ENCODE measurements at places on chromosomes 16 and 17. TPM values are rescaled to one million over a fixed set of nuclear protein-coding genes. Genes with fewer than 3 reads are reported as not detected.

DBNDD1 gene
- 77.8 TPM for total RNA-seq

G6PC1 gene
- total RNA-seq = not detected

GP1BA gene
- total RNA-seq = 0.47 TPM

KRT9 gene
- not detected for total RNA-seq

CLEC3A gene
- not detected for total RNA-seq

- H3K27ac ChIP-seq = no peak overlapping the region
- H3K27me3 ChIP-seq = peaks cover 2% of the 10 kb centered on the region
- H3K36me3 ChIP-seq = peaks cover 2% of the 10 kb centered on the region
- H3K4me1 ChIP-seq = peaks cover 19% of the 10 kb centered on the region
Observed at GRCh38 chr17:72922219-72922618, 170.3 kb downstream of the SLC39A11 start.

- peak overlapping the region; percentile 90 for H3K4me3 ChIP-seq
- peak overlapping the region; percentile 91 for H3K27ac ChIP-seq
Observed at GRCh38 chr17:49495842-49496182, 719 bp downstream of the NGFR start.

DNA sequence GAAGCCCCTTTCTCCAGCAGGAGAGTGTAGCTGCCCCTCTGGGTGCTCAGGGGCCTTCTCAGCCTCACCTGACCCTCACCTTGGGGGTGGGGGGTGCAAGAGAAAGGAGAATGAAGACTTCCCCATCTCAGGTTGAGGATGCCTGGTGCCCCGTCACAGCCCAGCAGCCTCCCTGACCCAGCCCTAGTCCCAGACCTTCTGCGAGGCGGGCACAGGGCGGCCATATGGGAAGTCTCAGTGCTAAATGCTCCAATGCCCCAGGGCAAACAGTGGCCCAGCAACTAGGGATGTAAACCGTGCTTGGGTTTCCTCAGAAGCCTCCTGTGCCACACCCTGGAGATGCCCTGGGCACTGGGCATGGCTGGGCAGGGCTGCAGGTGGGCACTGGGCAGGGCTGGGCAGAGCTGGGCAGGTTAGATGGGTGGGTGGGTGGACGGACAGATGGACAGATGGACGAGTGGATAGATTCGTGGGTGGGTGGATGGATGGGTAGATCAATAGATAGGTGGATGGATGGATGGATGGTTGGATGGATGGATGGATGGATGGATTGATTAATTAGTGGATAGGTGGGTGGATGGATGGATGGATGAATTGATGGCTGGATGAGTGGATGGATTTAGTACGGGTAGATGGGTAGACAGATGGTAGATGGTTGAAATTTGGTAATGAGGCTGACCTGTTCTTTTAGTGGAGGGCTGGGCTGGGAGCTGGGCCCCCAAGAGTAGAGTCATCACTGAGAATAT lies 16.8 kb downstream of the TPSD1 start:
- DNase-seq = no peak
- peaks cover 4% of the 10 kb centered on the region for H3K4me1 ChIP-seq
- no peak overlapping the region for H3K4me3 ChIP-seq
- H3K27ac ChIP-seq = no peak overlapping the region

GRCh38 chr17:46200197-46200596 lies 7.0 kb upstream of the KANSL1 start:
- no peaks in the 10 kb centered on the region for H3K27me3 ChIP-seq
- H3K4me1 ChIP-seq = no peaks in the 10 kb centered on the region
- no peak overlapping the region for H3K27ac ChIP-seq
- DNase-seq = no peak
- no peak overlapping the region for H3K4me3 ChIP-seq
- H3K36me3 ChIP-seq = no peaks in the 10 kb centered on the region

DNA sequence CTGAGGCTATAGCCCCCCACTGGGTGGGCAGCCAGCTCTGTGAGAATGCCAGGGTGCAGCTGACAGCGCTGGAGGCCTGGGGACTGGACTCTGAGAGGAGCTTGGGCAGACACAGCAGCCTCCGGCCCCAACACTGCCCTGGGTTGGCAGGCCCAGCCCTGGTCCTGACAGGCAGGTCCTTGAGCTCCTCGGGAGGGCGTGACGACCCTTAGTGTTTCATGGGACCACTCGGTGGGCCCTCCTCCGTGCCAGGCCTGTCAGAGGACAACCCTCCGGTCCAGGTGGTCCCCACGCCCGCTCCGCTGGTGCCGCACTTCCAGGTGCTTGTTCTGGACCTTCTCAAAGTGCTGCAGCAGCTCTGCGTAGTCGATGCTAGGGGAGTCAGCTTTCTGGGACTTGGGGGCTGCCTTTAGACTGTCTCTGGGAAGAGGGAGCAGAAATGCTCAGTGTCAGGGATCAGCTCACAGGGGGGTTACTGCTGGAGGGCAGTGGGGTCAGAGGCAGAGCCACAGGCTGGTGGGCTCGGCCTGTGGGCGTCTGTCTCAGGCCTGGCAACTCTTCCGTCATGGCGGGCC lies 1.9 kb upstream of the MTSS2 start:
- H3K27ac ChIP-seq = peak overlapping the region; percentile 75
- DNase-seq = peak; percentile 24
- peaks cover 19% of the 10 kb centered on the region for H3K4me1 ChIP-seq
- peaks cover 8% of the 10 kb centered on the region for H3K27me3 ChIP-seq
- peak overlapping the region; percentile 78 for H3K4me3 ChIP-seq

DNA sequence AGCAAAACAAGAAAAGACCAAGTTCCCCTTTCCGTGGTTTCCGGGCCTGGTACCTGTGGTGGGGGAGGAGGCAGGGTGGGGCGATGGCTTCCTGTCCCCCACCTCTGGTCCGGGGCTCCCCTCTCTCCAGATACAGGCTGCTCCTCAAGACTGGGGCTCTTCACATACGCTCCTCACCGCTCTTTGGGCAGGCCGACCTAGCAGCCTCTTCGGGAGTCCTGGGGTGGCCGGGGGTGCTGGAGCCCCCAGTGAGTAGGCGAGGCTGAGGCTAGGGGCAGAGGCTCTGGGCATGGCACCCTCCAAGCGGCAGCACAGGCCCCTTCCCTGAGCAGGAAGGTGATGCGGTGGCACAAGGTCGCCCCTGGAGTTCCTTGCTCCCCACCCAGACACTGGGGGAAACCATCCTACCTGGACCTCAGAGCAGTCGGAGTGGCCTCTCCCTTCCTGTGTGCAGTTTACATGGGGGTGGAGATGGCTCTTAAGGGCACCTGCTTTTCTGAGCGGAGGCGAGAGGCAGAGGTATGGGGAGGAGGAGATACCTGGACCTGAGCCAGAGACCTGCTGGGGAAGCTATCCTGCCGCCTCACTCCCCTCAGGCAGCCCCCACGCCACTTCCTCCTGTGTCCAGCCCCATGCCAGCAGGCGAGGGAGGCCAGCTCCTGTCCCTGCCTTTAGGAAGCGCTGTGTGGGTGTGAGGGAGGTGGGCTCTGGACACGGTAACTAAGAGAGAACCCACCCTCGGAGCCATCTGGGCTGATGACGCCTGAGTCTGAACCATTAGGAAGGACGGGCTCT lies 891 bp downstream of the CORO1A start:
- peaks cover 4% of the 10 kb centered on the region for H3K27me3 ChIP-seq
- no peaks in the 10 kb centered on the region for H3K4me1 ChIP-seq
- H3K36me3 ChIP-seq = no peaks in the 10 kb centered on the region
- H3K4me3 ChIP-seq = peak overlapping the region; percentile 86
- peak; percentile 19 for DNase-seq

DNA sequence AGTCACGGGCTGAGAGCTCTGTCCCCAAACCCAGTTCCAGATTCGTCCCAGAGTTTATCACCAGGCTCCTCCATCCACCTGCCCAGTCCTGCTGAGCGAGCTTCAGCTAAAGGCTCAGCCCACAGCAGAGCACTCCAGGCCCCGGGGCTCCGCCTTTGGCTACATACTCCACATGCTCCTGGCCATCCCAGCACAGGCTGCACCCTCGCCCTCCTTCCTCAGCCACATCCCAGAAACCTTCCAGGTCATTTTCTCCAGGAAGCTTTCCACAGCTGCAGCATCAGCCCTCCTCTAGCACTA lies 4.7 kb upstream of the CD2BP2 start:
- H3K27ac ChIP-seq = no peak overlapping the region
- DNase-seq = no peak
- no peaks in the 10 kb centered on the region for H3K36me3 ChIP-seq
- H3K4me1 ChIP-seq = peaks cover 9% of the 10 kb centered on the region
- H3K27me3 ChIP-seq = peaks cover 7% of the 10 kb centered on the region

Measured in glutamatergic neuron (in vitro differentiated cells).